ENCODE measurements at places on chromosomes 3 and 15.

DNA sequence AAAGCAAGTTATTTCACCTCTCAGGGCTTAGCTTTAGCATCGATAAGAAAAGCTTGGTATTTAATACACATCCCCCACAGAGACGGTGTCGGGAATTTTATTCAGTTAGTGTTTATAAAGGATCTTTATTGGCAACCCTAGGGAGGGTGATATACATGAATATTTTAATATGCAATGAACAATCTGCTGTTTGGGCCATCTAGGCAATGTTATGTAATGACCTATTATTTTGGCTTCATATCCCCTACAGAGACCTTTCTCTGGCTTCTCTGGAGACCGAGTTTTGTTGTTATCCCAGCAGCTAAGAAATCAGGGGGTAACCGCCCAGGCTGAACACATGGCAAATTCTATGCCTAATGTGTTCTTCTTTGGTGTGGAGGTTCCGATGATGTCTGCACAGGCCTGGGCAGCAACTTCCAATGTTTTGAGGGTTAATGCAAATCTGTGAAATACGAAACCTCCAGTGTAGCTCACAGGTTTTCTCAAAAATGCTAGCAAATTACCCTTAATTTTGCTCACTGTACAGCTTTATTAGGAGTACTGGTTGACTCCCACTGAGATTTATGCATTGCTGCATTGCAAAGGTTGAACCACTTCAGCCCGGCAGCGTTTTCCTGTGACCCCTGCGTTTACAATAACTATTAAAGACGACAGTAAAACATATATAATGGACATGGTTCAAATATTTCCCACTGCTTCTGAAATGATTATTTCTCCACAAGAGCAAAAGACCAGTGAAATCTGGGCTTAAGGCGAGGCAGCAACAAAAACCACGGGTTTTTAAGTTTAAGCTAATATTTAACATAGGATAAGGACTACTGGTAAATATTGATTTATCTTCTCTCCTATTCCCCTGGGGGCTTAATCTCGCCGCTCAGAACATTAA, 298.3 kb upstream of the NR2E3 start:
- peak; percentile 45 for DNase-seq

GRCh38 chr15:59396211-59396610, 23.5 kb upstream of the MYO1E start:
- no peak for DNase-seq

DNA sequence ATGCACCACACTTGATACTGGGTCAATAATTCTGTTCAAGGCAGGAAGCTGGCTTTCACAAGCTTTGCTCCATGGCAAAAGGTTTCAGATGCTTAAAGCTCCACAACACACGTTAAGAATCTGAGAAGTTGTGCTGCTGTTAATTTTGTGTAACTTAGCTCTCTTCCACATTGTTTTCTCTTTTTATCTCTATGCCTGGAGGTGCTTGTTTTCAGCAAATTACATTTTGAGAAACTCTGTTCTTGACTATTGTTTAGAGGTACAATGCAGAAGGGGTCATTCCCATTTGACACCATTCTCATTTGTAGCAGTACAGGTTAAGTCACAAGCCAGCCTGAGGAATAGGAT, 156.0 kb downstream of the FNDC3B start:
- DNase-seq: no peak

DNA sequence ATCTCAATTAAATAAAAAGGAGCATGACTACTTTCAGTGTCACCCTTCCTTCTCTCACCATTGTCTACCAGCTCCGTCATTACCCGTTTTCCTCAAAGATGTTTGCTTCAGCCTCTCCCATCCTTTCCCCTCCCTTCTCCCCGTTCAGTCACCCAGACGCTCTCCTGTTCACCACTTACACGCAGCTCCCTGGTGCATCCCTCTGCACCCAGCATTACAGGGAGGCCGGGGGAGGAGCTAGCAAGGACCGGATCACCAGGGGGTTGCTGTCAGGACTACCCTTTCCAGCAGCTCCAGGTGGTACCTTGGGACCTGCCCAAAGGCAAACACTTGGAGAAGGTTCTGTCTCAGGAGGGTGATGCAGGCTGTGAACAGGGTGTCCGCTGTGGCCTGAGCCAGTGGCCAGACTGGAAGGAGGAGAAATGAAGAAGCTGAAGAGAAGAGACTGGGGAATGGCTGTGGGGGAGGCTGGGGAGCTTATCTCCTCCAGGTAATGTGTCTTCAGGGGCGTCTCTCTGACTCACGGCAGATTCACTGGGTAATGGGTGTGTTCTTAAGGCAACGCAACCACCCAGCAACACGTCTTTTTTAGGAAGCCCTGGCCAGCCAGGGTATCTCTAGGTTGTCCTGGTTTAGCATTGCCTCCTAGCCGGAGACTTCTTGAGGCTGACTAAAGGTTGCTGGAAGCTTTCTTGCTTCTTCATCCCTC, 21.8 kb upstream of the BDH1 start:
- DNase-seq: no peak

- no peak for DNase-seq
Observed at GRCh38 chr15:96503276-96503675, 172.8 kb downstream of the NR2F2 start.

DNA sequence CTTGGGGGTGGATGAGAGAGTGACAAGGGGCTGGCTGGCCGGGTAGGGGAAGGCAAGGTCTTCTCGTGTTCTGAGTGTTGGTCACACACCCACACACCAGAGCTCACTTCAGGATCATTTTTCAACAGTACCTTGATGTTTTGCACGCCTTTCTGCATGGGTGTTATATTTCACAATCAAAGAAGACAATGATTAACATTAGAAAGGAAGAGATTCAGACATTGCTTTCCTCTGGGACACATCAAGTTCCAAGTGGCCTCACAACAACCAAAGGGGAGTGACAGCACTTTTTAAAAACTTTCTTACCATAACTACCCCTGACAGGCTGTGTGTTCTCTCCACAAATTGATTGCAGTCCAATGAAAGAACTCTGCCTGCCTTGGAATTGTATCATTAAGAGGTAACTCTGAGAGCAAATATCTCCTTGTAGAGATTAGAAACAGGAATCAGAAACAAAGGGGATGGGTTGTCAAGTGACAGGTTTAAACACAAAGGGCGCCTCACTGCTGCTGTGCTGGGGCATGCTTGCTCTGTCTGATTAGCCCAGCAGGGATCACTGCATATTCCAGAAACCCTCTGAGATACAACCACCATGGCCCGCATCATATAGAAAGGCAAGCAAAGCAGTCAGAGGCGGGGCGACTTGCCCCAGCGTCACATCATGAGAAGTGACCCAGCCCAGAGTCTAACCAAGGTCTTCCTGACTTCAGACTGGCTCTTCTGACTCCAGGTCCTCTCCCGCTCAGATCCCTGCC, 230.8 kb downstream of the FEZF2 start:
- no peak for DNase-seq

DNA sequence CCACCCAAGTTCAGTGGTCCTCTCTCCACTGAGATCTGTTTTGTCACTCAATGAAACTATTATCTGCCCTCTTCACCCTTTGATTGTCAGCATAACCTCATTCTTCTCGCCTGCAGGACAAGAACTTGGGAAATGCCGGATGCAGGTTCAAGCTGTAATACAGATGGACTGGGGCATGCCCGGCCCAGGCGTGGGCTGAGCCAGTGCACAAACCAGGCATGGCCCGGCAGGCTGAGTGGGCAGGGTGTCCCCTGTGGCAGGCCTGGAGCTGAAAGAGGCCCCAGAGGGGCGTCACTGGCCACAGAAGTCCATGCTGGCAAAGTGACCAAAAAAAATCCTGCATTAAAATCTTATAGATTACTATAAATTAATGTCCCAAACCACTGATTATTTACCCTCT, 638.9 kb upstream of the EPHA6 start:
- DNase-seq: no peak

- DNase-seq: peak; percentile 2
Observed at GRCh38 chr3:103388214-103388613, 953.4 kb downstream of the ZPLD1 start.

DNA sequence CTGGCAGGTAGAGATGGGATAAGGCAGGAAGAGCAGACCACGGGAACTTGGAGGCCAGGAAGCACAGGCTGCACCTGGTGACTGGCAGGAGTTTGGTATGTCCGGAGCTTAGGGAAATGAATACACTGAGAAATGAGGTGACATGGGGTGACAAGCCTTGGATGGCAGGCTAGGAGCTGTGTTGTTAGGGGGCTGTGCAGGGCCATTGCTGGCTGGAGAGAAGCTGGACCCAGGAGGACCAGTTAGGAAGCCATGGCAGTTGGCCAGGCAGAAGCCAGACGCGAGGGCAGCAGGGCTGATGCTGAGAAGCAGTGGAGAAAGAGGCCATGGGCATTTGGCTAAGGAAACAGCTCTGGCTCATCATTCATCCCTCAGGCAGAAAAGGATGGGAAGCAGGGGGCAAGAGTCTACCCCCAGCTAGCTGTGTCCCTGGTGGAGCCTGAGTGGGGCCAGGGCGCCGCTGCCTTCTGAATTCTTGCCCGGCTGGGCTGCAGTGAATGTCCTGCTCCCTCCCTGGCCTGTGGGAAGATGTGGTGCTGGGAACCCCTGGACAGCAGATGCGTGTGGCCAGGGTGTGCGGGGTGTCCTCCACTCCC, 255.8 kb downstream of the FAM43A start:
- DNase-seq: no peak

- DNase-seq: no peak
Observed at GRCh38 chr3:107650788-107651187, 128.0 kb downstream of the BBX start.

DNA sequence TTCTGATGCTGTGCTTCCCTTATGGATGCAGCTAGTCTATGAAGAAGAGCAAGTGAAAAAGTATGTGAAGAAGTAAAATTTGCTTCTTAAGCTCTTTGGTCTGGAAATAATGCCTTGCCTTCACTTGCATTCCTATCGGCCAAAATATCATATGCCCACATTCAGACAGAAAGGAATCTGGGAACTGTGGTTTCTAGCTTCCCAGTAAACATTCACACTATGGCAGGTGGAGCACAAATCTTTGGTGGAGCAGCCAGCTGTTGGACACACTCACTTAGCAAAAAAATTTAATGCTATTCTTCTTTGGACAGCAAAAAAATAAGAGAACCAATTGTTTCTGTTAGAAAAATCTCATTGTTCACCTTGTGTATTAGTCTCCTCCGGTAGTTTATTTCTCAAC, 12.3 kb upstream of the COL6A6 start:
- no peak for DNase-seq

- no peak for DNase-seq
Observed at GRCh38 chr3:155302891-155303290, 9.4 kb upstream of the STRIT1 start.

- peak; percentile 42 for DNase-seq
Observed at GRCh38 chr15:62165104-62165792, at the start of gene C2CD4B. TSS of gene C2CD4B (minus strand) at chr15:62165285. CDS start at chr15:62164984, 301 bp downstream.

DNA sequence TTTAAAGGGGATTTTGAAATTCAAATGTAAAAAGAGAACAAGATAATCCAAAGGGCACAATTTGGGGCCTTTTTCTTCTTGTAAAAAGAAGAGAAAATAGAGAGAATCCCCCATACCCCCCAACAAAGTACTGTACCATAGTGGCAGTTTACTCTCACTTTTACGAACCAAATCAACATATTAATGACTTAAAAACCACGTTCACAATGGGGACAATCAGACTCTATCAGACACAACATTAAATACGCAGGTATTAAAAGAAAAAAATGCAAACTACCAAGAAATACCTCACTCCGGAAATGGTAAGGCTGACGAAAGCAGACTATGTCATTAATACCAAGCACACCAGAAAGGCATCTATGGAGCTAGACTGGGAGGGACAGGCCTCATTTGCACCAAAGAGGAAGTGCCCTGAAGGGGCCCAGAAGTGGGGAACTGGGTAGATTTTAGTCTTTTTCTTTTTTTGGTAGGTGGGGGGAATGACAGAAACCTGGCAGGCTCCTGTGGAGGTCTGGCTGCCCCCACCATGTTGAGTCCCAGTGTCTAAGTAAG, 134.3 kb downstream of the TIGIT start:
- no peak for DNase-seq

GRCh38 chr15:38743147-38743546, 178.5 kb upstream of the RASGRP1 start:
- DNase-seq: no peak

GRCh38 chr3:152646004-152646403, 188.9 kb upstream of the P2RY1 start:
- DNase-seq: no peak

GRCh38 chr15:79003301-79003700, 58.5 kb upstream of the CTSH start:
- no peak for DNase-seq

Measured in lung (tissue), 17 donors.